ENCODE measurements at places on chromosomes 7 and 10.

DNA sequence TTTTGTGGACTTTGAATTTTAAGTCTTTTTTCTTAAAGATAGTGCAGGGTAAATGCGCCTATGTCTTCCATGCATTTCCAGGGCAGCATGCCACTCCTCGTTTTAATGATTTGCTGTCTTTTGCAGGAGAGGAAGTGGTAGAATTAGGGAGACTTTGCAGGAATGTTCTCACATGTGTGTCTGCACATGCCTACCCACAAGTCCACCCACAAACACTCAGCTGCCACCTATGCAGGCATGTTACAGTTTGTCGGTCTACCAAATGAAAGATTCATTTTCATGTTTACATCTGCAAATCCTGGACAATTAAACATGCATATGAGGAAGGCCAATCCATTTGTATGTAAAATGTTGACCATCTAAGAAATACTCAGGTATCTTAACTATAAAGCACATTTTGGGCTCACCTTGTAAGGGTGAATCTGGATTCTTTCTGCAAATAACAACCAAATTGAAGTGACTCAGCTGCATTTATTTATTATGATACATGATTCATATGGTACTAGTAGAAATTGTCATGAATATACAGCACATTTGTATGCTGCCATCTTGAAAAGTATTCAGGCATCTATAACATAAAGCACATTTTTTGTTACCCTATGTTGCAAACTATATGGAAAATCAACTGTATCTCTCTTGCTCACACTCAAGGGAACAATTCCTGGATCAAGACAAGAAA, 4.7 kb upstream of the TEX36 start:
- DNase-seq: no peak

DNA sequence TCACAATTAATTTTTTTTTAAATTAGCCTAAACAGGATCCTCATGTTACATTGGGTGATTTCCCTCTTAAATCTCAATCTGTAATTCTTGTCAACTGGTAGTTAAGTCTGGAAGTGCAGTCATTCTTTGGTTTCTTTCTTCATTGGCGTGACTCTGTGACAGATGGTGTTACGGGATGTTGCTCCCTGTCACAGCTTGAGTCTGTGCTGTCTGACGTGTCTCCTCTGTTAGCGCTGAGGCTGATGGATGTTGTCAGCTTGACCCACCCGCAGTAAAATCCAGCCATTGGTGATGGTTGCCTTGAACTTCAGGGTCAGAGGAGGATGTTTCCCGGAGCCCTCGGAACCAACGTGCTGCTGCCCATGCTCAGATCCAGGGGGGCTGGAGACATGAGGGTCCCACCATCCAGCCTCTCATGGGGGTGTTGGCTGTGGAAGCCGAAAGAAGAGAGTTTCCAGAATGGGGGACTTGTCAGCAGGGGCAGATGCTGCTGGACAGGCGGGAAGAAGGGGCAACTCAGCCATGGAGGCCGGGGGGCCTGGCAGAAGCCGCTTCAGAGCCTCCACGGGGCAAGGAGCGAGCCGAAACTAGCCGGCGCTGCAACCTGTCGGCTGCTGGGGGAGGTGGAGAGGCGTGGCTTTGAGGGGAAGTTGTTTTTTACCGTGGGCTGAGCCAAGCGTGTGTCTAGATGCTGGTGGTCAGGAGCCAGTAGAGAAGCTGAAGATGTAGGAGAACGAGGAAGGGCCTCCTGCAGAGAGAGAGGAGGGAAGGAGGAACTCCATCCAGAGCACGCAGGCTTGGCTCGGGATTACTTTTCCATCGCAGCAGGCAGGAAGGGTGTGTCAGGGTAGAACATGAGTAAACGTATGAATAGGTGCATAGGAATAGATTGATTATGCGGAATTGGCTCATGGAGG, 3.5 kb downstream of the SUN1 start:
- no peak for DNase-seq

DNA sequence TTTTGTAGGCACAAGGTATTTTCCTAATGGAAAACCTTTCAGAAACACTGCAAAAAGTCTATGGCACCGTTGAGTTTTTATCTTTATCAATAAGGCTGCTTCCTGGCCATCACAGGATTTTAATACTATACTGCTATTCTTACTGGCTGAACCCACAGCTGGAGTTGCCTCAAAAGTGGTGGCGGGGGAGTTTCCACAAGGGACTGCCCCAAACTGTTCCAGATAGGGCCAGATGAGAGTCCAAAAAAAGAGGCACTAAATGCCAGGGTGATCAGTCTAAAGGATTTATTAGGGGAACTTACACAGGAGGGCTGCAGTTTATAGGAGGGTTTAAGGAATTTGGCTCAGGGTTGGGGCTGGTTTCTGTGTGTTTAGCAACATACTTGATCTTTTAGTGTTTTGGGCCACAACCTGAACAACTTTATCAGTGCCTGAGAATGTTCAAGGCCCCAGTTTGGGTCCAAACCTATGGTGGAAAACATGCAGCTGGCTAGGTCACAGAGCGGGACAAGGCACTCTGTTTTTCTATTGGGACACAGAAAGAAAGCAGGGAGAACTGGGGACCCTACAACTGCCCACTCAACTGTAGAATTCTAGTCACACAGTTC, 41.4 kb downstream of the STAM start:
- no peak for DNase-seq

DNA sequence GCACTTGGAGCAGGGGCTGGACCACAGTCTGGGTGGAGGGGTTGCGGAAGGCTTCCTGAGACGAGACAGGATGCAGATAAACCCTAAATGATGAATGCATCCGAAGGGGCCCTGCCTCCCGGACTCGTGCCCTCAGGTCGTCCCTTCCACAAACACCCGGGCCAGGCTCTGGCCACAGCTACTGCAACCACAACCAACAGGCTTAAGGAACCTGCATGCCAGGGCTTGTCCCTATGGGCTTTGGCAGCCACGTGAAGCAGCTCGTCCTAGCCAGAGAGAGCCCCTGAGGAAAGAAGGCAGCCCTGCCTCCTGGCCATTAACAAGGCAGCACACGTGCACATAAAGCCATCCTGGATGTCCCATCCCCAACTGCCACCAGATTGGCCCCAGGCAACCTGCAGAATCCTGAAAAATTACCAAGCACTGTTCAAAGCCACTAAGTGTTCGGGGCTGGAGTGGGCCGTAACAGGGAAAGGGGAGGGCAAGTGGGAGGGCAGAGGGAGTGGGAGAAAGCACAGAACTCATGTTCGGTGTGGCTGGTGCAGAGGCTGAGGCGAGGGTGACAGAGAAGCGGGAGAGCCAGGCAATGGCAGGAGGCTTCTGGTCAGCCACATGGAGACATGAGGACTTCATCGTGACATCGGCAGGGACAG, 62.7 kb downstream of the MAD1L1 start:
- DNase-seq: no peak

DNA sequence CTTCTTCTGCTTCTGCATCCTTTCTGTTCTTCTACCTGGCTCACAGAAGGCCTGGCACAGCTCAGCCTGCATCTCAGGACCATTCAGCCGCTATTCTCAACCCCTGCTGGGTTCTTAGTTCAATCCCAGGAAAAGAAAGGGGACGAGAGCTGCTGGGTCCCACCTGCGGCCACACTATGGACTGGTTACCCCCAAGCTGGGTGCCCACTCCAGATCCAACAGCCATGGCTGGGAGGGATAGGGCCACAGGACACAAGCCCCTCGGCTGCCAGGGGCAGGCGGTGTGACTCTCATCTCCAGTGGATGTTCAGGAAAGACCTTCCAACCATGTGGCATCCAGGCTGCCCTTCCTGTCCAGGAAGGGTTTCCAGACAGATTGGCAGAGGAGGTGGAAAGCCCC, 97.6 kb upstream of the NMT2 start:
- no peak for DNase-seq
